ENCODE measurements at places on chromosomes 16 and 17. TPM values are rescaled to one million over a fixed set of nuclear protein-coding genes. Genes with fewer than 3 reads are reported as not detected.

Gene RRAD
- polyA plus RNA-seq = 1.0 TPM

Gene JPT2
- polyA plus RNA-seq = 61.4 TPM

Gene ZG16
- polyA plus RNA-seq = not detected

Gene ABCC3
- polyA plus RNA-seq = not detected

Gene SNX20
- not detected for polyA plus RNA-seq

Gene MRPL12
- 10.4 TPM for polyA plus RNA-seq

Gene ZNF652
- polyA plus RNA-seq = 16.8 TPM

Gene CCL5
- not detected for polyA plus RNA-seq

Gene CMTM2
- 0.25 TPM for polyA plus RNA-seq

Gene TPSD1
- polyA plus RNA-seq = not detected

Gene KRT23
- 0.86 TPM for polyA plus RNA-seq

Gene WSCD1
- 9.3 TPM for polyA plus RNA-seq

Gene BCL6B
- polyA plus RNA-seq = not detected

Gene NAA60
- 32.0 TPM for polyA plus RNA-seq

Gene KRT222
- 15.1 TPM for polyA plus RNA-seq

Gene SLC16A5
- polyA plus RNA-seq = not detected

Gene WFDC1
- polyA plus RNA-seq = not detected

Gene TMEM88
- 6.7 TPM for polyA plus RNA-seq

Gene CUEDC1
- 25.5 TPM for polyA plus RNA-seq

Gene ANKRD11
- 32.5 TPM for polyA plus RNA-seq

Gene MYH11
- polyA plus RNA-seq = not detected

Gene PDPR
- 15.0 TPM for polyA plus RNA-seq

Gene CDRT15L2
- polyA plus RNA-seq = not detected

Gene TMEM235
- polyA plus RNA-seq = not detected

Gene CDRT15
- not detected for polyA plus RNA-seq

Gene ABCA5
- polyA plus RNA-seq = 91.7 TPM

Gene SGCA
- 0.43 TPM for polyA plus RNA-seq

Gene VASN
- 0.32 TPM for polyA plus RNA-seq
